HAP-1 (cell line): ENCODE measurements at places on chromosomes 5 and 9.

- no peak for DNase-seq
Observed at GRCh38 chr5:76542887-76543690, 80.1 kb downstream of the F2RL2 start.

DNA sequence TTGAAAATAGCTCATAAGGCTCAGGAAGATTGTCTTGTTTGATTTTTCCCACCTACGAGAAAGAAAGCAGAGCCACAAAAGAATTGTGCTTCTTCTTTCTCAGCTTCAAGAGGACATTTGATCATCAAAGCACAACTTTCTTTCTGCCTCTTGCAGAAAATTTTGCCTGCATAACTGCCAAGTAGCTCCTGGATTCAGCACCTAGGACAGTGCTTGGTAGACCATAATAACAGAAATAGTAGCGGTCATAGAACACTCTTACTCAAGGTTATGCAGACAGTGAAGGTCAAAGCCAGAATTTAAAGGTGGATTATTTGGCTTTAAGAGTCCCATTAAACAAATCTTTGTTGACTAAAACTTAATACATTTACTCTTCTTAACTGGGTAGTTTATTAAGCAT lies 594.7 kb upstream of the CCNG1 start:
- no peak for DNase-seq

- no peak for DNase-seq
Observed at GRCh38 chr5:116566251-116566650, 8.4 kb downstream of the SEMA6A start.

- DNase-seq = no peak
Observed at GRCh38 chr5:137078171-137078665, 420.9 kb downstream of the SPOCK1 start.

- no peak for DNase-seq
Observed at GRCh38 chr9:74463825-74464224, 33.3 kb upstream of the RORB start.

DNA sequence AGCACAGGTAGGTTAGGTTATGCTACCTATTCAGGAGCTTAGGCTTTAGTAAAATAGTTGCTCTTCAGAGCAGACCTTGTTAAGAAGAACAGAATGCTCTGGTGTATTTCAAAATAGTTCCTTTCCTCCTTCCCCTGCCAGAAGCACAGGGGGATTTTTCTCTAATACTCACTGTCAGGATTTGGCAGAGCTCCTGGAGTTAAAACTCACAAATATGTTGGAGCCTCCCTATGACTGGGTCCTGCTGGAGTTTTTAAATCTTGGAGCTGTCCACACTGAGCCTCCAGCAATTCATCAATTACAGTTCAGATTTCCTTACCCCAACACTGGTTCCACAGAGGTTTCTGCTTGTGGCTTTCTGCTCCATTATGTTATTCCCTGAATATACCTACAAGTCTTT lies 1233.8 kb upstream of the WWC1 start:
- DNase-seq = no peak

GRCh38 chr5:72760259-72760658 lies 56.2 kb upstream of the TNPO1 start:
- no peak for DNase-seq

DNA sequence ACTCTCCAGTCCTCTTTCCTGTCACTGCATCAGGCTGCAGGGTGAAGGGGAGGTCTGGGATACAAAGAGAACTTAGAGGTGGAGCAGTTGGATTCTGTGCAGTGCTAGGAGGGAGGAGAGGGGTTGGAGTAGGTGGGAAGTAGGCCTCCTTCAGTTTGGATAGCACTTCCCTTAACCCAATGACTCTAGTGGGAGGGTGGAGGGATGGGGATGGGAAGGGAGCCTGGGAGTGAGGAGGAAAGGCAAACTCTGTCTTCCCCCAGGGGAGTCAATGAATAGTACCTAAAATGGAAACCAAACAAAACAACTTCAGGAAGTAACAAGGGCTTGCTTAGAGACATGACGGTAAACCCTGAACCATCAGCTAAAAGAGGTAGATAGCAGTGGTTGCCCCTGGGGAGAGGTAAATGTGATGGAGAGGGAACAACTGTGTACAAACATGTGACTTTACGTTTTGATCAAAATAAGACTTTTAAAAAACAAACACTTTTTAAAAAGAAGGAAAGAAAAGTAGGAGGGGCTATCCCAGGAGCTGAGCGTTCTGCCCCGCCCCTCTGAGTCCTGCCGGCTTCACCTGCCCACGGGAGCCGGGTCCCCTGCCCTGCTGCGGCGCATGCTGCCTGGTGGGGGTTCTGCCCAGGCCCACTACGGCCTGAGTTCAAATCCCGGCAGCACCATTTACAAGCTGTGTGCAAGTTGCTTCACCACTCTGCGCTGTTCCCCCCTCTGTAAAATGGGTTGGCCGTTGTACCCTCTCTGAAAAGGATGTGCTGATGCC lies 30.9 kb downstream of the GSN start:
- no peak for DNase-seq

DNA sequence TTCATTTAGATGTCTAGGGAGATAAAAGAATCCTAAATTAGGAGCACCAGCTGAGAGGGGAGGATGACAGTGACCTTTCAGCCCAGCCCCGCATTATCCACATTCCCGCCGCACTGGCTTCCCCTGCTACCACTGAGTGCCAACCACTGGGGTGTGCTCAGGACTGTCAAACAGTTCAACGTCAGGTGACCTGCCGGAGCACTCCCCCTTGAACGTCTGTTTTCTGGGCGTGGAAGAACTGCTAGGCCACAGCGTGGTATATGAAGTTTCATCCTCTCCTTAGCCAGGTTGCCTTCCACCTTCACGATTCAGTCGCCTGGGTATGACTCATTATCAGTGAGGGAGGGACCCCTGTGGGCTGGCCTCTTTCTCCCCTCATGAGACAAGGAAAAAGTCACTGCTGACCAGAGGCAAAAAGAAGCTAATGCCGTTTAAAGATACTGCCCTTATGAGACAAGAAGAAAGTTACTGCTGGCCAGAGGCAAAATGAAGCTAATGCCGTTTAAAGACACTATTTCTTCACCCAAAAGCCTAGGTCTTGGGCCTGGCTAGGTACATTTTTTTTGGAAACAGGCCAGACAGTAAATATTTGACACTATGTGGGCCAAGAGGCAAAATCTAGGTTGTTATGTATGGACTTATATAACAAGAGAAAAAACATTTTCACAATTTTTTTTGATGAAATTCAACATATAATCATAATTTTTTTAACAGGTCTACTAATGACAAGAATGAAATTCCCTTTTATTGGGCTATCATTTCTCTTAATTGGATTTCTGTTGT lies 4.6 kb downstream of the NMRK1 start:
- no peak for DNase-seq

DNA sequence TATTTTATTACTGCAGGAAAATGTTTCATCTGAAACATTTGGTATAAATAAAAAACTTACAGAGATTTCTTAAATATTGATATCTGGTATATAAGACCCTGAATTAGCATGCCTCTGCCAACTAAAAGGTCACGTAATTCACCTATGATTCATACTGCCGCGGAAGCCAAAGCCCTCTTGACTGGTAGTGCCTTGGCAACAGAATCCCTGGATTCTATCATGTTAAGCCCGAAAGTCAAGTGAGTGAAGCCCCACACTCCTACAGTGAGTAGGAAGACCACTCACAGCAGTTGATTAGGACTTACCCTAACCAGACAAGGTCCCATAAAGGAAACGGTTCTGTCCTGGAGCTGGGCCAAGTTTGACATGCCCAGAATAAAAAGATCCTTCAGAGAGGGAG lies 175.6 kb upstream of the NREP start:
- no peak for DNase-seq

DNA sequence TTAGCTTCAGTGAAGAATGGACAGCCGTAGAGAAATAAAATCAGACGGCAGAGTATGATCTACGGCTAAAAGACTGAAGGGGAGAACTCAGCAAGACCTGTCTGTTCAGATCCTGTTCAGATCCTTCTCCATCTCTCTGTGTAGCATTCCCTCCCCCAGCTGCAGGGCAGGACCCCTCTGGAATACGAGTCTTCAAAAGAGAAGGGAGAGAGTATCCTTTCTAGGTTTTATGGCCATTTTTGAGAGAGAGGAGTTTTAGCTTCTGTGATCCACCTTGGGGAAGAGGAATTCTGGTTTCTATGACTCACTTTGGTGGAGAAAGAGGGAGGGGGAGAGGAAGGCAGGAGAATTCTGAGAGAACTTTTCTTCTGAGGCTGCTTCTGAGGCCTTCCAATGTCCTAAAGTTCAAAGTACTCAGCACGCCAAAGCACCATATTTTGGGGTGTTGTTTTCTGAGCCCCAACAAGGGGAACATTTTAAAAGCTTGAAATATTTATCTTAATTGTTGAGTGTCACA lies 194.4 kb upstream of the TLE4 start:
- no peak for DNase-seq

DNA sequence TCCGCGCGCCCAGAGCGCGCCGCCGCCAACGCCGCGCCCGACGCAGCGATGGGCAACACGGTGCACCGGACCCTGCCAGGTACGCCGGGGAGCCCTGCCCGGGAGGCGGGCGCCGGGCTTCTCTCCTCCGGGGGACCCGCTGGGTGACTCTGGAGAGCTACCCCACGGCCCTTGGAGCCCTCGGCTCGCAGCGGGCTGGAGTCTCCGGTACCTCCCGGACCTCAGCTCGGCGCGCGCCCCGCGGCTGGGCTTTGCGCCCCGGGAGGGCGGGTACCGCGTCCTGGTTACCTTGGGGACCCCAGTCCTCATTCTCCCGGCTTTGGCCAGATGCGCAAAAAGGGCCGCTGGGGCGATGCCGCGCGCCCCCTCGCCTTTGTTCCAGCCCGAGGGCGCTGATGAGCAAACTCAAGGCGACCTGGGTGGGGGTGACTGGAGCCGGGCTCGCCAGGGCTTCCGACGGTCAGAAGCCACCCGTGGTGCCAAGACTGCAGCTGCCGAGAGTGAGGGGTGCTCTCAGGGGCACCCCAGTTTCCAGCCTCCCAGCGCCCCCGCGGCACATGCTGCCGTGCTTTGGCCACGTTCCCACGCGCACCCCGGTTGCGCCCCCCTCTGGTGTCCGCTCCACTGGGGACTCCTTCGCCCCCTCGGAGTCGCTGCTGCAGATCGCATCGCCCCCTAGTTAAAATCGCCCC lies 442 bp downstream of the NEURL1B start:
- DNase-seq = peak; percentile 60

DNA sequence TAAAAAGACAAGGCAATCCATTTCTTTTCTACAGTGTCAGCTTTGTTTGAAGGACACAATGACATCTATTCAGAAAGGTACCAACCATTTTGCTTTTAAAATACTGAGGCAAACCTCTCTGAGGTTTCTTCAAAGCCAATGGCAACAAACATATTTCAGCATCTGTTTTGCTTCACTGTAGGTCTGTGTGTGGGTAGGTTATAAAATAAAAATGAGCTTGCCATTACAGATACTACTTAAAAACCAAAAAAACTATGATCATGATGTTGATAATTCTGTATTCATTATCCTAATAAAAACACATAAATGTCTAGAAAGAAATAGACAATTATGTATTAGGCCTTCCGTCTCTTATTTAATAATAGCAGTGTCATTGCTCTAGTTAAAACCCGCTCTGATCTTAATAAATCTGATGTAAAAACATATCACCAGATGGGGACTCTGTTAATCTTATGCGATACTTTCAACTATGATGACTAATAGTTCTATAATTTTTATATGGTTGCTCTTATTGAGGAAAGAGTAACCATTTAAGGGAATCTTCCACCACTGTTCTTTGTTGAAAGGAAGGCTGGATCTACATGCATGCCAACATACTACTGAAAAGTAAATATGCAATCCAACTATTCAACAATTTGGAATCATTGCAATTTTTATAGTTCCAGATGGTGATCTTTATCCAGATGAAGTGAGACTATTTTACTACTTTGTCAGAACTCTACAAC lies 647.2 kb downstream of the PDE4D start:
- no peak for DNase-seq

GRCh38 chr9:120944434-120944843 lies 17.8 kb upstream of the TRAF1 start:
- DNase-seq = no peak

- no peak for DNase-seq
Observed at GRCh38 chr9:114697951-114698351, 16.0 kb upstream of the TEX48 start.

DNA sequence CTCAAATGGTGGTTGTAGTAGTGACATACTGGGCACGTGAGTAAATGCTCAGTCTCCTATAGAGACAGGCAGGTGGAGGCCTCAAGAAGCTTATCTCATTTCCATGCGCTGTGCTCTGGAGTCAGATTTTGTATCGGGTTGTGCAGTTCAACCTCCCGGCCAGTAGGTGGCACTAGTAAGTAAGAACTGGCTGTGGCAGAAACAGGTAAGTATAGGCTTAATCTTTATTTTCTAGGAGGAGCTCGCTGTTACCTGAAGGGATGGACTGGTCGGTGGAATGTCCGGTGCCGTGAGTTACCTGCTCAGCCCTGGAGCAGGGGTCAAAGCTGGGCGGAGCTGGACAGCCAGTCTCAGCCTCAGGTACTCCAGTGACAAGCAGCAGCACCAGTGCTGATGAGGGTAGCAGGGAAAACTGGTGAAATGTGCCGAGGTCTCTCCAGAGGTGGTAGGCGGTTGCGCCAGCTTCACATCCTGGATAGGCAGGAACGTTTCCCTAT lies 880.1 kb upstream of the SEMA6A start:
- peak; percentile 60 for DNase-seq

- DNase-seq = no peak
Observed at GRCh38 chr5:143741421-143741820, 70.5 kb upstream of the HMHB1 start.

DNA sequence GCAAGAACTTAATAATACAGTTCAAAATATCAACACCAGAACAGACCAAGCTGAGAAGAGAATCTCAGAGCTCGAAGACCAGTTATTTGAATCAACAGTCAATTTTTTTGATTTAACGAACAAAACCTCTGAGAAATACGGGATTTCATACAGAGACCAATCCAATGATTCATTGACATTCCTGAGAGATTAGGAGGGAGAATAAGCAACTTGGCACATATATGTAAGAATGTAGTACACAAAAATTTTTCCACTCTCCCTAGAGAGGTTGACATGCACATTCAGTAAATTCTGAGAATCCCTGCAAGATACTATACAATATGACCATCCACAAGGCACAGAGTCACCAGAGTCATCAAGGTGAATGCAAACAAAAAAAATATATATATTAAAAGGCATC lies 1577.3 kb upstream of the C9orf72 start:
- no peak for DNase-seq

DNA sequence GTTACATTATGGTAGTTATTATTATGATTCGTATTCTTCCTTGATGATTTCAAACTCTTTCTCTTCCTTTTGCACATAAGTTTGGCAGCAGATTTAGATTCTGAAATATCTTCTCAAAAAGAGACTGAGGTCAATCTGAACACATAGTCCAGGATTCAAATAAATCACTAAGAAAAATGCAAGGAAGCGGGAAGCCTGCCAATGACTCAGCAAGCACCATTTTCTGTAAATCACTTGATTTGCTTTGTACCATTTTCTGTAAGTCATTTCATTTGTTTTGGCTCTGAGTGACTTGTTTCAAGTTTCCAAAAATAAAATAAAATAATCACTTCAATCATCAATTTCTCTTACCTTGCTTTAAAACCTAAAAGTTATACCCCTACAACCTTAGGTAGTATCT lies 24.6 kb upstream of the GLIS3 start:
- DNase-seq = no peak
